ENCODE measurements at places on chromosomes 7 and 10. TPM values are rescaled to one million over a fixed set of nuclear protein-coding genes. Genes with fewer than 3 reads are reported as not detected.
A peak's percentile ranks its signal among the peaks of the same experiment; 100 is the strongest.

SDK1 gene
- total RNA-seq: 8.4 TPM

- peak; percentile 15 for DNase-seq
Measured at GRCh38 chr10:113093188-113094113, 143.4 kb downstream of the TCF7L2 start.

DNA sequence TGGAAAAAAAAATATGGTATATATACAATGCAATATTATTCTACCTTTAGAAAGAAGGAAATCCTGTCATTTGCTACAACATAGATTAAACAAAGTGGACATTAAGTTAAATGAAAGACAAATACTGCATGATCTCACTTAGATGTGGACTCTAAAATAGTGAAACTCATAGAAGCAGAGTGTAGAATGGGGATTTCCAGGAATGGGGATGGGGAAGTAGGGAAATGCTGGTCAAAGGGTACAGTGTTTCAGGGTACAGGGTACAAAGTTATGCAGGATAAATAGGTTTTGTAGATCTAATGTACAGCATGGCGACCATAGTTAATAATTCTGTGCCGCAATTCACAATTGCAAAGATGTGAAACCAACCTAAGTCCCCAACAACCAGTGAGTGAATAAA, 385.5 kb downstream of the SFMBT2 start:
- no peak for DNase-seq

GRCh38 chr10:89029785-89030437, 39.3 kb downstream of the FAS start:
- peak; percentile 67 for DNase-seq

DNA sequence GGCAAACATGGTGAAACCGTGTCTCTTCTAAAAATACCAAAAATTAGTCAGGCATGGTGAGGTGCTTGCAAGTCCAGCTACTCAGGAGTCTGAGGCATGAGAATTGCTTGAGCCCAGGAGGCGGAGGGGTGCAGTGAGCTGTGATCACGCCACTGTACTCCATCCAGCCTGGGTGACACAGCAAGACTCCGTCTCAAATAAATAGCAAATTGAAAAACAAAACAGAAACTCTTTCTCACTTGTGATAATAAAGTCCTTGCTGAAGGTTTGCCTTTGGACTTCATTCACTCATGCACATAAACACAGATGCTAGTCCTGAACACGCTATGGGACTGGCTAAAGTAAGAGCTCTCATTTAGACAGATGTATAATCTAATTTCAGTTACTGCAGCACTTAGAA, 37.6 kb downstream of the ANK3 start:
- no peak for DNase-seq
